ENCODE measurements at places on chromosomes 1 and 21.

DNA sequence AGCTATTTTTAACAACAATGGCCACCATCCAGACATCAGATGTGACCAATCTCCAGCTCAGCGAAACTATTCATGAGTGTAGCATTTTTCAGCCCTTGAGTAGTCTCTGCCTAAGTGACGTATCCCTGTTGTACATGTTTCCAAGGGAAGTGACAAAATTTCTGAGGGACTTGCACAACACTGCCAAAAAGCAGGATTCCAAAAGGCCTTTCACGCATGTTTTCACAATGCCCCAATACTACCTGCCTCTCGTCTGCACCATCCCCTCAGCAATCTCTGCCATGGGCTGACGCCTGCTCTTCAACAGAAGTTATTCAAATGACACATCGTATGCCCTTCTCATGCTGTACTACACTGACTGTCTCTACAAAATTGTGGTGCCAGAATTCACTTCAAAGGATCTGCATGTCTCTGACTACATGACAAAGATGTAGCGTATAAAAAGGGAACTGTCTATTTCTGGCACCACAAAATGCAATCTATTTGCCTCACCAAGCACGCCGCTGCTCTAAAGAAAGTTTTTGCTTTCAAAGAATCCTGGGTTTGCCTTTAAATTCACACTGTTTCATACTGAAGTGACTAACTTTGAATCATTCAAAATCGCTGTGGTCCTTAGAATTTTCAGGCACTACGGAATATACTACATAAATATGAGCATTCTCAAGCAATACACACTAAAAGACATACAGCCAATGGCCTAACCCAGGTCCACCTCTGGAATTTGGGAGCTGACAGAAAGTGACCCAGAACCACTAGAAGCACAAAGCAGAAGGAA is 32.9 kb downstream of the JAK1 start:
- no peak for DNase-seq

- no peak for DNase-seq
Measured at GRCh38 chr1:45806129-45806528, 2.7 kb downstream of the MAST2 start.

DNA sequence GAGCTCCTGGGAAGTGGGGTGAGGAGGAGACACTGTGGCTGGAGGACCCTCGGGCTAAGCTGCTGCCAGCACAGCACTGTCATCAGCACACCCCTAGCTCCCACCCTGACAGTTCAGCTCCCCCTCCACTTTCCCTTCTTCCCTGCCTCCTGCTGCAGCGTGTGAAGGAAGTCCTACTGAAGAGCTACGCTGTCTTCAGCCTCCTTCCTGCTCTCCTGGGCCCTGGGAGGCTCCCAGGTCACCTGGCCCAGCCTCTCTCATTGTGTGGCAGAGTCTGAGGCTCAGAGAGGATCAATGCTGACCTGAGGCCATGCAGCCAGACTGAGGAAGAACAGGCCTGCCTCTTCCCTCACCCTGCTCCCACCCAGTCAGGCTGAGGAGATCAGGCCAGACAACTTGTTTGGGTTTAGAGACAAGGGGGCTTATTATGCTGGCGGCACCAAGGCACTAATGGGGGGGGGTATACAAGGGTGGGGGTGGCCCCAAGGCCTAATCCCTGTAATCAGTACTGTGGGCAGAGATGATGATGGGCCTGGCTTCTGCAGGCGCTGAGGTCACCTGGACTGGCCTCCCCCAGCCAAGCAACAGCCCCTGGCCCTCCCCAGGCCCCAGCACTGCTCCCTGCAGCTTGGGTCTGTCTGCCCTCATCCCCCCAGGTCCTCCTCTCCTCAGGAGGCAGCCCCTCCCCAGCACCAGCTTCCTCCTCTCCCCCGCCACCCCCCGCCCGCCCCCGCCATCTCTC is 9.1 kb downstream of the NES start:
- DNase-seq, result no peak

- no peak for DNase-seq
Measured at GRCh38 chr1:206582971-206583706, 29.1 kb downstream of the EIF2D start.

DNA sequence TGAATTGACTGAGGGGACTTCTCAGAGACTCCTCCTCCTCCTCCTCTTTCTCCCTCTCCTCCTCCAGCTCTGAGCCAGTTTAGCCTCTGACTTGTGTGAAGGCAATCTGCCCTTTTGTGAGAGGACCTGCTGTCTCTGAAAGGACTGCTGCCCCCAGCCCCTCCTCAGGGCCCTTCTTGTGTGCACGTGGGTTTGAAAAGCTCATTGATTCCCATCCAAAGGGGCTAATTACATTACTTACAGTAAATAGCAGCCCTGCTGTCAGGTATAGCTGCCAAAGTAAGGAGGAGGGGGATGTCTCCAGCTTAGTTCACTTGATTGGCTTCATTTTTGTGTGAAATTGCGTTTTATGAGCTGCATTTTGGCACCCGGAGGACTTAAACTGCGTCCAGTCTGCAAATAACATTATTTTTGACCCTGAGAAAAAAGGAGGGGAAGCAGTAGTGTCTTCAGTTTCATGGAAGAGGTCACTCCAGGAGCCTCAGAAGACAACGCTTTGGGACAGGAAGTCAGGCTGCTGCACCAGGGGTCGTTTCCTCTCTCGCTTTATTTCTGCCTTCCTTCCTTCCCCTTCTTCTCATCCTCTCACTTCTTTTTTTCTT is 1.8 kb upstream of the LHX9 start:
- DNase-seq, result no peak

DNA sequence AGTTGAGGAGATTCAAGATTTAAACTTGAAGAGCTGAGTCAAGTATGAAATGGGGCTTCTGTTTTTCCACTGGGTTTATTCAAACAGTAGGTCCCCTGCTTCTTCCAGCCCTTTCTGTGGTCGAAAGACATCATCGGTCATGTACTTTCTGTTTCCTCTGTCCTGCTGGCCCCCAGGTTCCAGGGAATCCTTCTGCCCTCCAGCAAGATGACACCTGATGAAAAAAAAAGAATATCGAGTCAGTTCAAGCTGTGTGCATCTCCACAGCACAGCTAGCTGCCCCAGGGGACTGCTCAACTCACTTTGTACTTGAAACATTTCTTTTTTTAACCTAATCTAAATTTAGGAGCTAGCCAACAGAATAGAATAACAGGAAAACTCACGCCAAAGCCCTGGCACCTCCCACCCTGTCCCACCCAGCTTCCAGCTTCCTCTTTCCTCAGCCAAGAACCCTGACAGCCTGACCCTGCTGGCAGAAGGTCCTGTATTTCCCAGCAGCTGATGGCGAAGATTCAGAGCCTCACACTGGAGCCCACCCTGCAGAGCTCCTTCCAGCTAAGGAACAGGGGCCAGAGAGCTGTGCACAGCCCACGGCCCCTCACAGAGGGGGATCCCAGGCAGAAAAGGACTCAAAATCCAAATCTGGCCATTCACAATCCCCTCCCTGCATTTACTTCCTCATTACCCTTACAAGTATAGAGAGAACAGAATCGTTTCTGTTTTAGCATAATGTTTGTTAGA is 176.5 kb downstream of the PSMG1 start:
- no peak for DNase-seq

DNA sequence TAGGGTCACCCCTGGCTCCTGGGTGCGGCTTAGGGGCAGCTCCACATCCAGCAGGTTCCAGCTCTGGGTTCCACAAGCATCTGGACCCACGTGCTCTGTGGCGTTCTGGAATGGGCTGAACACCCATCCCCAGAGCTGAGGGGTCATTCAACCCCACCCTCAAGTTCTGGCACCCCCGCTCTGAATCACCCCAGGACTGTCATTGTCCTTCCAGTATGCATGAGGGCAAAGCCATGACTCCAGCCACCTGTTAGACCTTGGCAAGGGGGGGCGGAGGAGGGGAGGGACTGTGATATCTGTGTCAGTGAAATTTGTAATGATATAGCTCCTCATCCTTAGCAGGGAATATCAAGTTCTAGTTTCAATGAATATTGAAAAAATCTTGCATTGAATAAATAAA is 12.3 kb downstream of the INSRR start:
- no peak for DNase-seq

GRCh38 chr1:52096216-52096615 is 40.1 kb downstream of the BTF3L4 start:
- no peak for DNase-seq

GRCh38 chr1:233261206-233261605 is 34.3 kb downstream of the PCNX2 start:
- no peak for DNase-seq

GRCh38 chr1:67645495-67646144 is 39.4 kb upstream of the GADD45A start:
- DNase-seq, result peak; percentile 41

- DNase-seq, result no peak
Measured at GRCh38 chr1:203427451-203427850, 48.2 kb upstream of the PRELP start.

DNA sequence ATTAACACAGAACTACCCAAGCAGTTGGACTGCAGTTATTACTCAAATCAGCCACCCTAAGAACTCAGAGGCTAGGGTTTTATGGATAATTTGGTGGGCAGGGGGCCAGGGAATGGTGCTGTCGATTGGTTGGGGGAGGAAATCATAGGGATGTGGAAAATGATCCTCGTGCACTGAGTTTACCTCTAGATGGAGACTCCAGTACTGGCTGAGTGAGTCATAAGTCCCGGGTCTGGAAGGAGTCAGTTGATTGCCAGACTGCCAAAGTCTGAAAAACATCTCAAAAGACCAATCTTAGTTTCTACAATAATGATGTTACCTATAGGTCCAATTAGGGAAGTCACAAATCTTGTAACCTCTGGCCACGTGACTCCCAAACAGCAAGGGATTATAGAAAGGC is 257.5 kb upstream of the PRMT6 start:
- no peak for DNase-seq

- no peak for DNase-seq
Measured at GRCh38 chr1:60866226-60866900, 216.0 kb upstream of the NFIA start.

GRCh38 chr1:78044796-78045562 is 787 bp upstream of the GIPC2 start:
- DNase-seq, result no peak

All from HuH-7 (cell line).